ENCODE measurements at places on chromosomes 13 and 19. TPM values are rescaled to one million over a fixed set of nuclear protein-coding genes. Genes with fewer than 3 reads are reported as not detected.

- DNase-seq: no peak
These were observed 12.5 kb downstream of the MEIS3 start for GRCh38 chr19:47406711-47407416.

GRCh38 chr13:43156916-43157315, 133.5 kb downstream of the DNAJC15 start:
- no peak for DNase-seq

The LGALS4 gene
- 1.3 TPM for total RNA-seq

The ZNF709 gene
- 1.3 TPM for total RNA-seq

GRCh38 chr13:59631271-59631670, 532.5 kb downstream of the DIAPH3 start:
- DNase-seq: no peak

All from psoas muscle (tissue), 8 donors.